ENCODE measurements at places on chromosomes 5 and 9.

- no peak for DNase-seq
Observed at GRCh38 chr5:173882632-173883031, 5.5 kb upstream of the CPEB4 start.

DNA sequence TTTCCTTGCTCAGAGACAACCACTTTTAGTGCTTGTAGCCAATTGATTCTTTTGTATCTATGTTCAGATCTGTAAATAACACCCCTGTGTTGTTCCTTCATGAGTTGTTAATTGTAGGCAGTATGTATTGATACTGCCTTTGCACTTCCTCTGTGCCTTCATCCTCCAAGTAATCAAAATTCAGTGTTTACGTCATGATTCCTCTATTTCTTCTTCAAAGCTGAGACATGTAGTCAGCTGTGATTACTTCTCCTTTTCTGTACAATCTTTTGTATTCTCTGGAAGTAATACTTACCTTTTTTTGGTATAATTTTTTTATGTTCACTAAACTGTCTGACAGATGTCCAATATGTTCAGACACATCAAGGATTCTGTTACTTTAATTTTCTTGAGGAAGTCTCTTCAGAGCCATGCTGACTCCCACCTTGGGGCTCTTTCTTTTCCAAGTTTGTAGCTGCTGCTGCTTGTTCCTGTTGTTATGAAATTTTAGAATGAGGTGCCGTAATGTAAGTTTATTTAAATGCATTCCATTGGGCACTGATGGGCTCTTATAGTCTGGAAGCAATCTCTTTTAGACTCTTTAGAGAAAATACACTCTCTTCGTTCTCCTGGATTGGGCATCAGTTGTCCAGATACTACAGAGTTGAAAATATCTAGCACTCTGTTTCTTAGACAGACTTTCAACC, 30.5 kb upstream of the LRRC70 start:
- DNase-seq: no peak

- no peak for DNase-seq
Observed at GRCh38 chr9:98049288-98050072, 7.1 kb upstream of the NANS start.

DNA sequence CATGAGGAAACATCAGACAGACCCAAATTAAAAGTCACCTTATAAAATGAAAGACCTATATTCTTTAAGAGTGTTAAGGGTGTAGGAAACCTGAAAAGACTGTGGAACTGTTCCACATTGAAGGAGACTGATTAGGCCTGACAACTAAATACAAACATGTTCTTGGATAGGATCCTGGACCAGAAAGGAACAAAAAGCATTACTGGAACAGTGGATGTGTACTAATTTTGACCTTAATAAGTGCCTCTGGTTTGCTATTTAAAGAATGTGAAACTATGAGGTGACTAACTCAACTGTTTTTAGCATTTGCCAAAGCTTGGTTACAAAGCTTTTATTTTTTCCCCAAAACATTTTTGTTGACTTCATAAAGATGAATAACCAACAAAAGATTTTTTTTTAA, 340.6 kb downstream of the CAAP1 start:
- no peak for DNase-seq

DNA sequence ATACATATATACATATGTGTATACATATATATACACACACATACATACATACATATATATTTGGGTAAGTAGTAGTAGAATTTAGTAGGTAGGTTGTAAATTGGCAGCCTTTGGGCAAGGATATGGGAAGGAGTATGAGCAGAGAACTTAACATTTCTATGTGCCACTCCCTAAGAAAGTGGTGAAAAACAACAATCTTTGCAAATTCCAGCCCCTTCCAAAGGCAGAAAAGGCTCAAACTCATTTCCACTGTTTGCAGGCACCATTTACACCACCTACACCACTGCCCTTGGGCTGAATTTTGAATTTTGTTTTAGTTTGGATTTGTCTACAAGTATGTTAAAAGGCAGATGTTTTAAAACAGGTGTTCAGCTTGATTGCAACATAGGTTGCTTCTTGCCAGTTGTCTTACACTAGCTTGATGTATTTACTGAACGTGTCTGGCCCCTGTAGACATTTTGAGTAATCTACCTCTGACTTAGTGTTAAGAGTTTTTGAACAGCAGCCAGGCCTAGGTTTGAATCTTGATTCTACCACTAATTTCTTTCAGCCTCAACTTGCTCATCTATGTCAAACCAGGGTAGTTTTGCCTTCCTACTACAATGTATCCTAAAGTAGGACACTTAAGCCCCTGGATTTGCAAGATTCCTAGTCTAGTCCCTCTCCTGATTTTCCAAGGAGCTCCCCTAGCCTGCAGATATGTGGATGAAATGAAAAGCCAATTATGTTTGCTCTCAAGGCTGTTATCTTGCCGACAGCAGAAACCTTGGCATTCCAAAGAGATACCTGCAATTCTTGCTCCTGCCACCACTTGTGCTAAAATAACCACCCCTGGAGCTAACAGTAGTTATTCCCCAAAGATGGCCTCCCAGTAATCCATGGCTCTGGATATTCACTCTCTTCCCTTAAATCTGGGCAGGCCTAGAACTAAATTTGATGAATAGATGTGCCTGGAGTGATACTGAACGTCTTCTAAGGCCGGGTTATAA, 156.2 kb upstream of the SLC44A1 start:
- no peak for DNase-seq
